ENCODE measurements at places on chromosomes 11 and 22.

- peak; percentile 83 for DNase-seq
Observed at GRCh38 chr22:45268958-45269844, 15.5 kb upstream of the UPK3A start.

DNA sequence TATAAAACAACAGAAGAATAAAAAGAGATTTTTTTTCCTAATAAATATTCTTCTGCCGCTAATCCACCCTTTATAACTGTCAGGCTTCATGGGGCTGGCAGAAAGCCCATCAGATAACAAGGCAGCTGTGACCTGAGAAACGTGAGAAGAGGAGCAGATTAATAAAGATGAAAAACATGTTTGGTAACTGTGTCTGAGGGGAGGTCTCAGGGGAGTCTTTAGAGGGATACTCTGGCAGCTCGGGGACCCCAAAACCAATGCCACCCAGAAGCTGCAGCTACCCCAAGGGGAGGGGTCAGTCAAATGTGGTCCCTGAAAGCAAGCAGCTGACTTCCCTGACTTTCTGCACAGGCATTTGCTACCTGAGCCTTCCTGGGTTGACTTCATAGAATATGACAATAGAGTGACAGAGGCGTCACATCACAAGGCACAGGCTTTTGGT, 48.4 kb upstream of the POU2AF1 start:
- no peak for DNase-seq

GRCh38 chr11:17744151-17744940, 9.8 kb downstream of the KCNC1 start:
- no peak for DNase-seq

GRCh38 chr22:31652911-31653684, 8.9 kb downstream of the PISD start:
- DNase-seq: no peak

- DNase-seq: no peak
Observed at GRCh38 chr11:122509091-122509490, 146.4 kb upstream of the UBASH3B start.

GRCh38 chr11:34208266-34209135, 103.1 kb downstream of the NAT10 start:
- no peak for DNase-seq

GRCh38 chr22:46593996-46594946, 25.9 kb upstream of the GRAMD4 start:
- DNase-seq: no peak

GRCh38 chr11:2869134-2869526, 16.4 kb downstream of the CDKN1C start:
- DNase-seq: no peak

GRCh38 chr11:112024178-112024772, 933 bp upstream of the DLAT start:
- no peak for DNase-seq

- DNase-seq: no peak
Observed at GRCh38 chr11:73547706-73548595, 50.0 kb downstream of the FAM168A start.

DNA sequence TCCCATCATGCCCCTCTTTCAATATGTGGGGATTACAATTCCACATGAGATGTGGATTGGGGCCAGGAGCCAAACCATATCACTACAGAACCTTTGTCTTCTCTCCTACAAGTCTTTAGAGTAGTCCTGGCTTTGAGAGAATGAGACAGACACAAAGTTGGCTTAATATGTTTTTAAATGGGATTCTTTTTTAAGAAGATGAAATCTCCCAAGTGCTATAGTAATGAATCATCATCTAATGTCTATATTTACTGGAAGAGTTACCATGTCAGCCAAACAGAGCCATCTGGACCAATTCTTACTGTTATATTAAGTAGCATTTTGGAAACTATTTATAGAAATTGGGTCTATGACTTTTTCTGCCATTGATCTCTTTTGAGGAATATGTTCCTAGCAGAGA, 38.1 kb upstream of the CARD18 start:
- DNase-seq: no peak

- DNase-seq: peak; percentile 49
Observed at GRCh38 chr11:117986981-117987574, 884 bp downstream of the IL10RA start.

DNA sequence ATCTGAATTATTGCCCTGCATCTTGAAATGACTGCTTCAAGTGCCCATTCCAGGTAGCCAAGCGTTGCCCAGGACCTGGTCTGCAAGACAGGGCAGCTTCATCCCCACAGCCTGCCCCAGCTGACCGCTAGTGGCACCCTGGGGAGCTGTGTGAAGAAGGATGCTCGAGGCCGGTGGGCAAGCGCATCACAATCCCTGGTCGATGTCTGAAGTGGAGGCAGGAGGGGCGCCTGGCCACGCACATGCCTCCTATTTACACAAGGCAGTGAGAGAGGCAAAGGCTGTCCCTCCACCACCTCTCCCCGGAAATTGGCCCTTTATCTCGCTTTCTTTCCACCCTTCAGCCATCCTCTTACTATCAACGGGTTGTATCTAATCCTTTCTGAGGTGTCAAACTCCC, 28.1 kb upstream of the PHF21A start:
- no peak for DNase-seq

- no peak for DNase-seq
Observed at GRCh38 chr11:100866453-100866852, 179.4 kb downstream of the ARHGAP42 start.

DNA sequence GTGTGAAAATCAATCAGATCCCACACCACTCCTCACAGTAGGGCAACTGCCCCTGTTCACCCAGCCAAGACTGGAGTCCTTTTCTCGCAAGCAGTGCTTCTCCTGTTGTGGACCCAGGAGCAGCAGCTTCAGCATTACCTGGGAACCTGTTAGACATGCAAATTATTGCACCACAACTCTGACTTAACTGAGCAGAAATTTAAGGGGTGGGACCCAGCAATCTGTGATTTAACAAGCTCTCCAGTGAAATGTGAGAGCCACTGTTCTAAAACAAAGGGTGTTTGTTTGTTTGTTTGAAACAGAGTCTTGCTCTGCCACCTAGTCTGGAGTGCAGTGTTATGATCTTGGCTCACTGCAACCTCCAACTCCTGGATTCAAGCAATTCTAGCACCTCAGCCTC, 591.4 kb downstream of the SOX6 start:
- DNase-seq: no peak
